ENCODE measurements at places on chromosomes 3 and 15. TPM values are rescaled to one million over a fixed set of nuclear protein-coding genes. Genes with fewer than 3 reads are reported as not detected.

Gene GPR62
- total RNA-seq = not detected

Gene STRA6
- 2.5 TPM for total RNA-seq

Gene PAK2
- total RNA-seq = 33.2 TPM

Gene FRMD5
- total RNA-seq = 14.9 TPM

Gene EIF4E3
- 0.58 TPM for total RNA-seq

Gene FOXP1
- total RNA-seq = 92.2 TPM

Gene HDDC3
- total RNA-seq = 21.5 TPM

Data from regular cardiac myocyte (primary cell).